IPS DF 6.9 (cell line): ENCODE measurements at places on chromosomes 4 and X.

DNA sequence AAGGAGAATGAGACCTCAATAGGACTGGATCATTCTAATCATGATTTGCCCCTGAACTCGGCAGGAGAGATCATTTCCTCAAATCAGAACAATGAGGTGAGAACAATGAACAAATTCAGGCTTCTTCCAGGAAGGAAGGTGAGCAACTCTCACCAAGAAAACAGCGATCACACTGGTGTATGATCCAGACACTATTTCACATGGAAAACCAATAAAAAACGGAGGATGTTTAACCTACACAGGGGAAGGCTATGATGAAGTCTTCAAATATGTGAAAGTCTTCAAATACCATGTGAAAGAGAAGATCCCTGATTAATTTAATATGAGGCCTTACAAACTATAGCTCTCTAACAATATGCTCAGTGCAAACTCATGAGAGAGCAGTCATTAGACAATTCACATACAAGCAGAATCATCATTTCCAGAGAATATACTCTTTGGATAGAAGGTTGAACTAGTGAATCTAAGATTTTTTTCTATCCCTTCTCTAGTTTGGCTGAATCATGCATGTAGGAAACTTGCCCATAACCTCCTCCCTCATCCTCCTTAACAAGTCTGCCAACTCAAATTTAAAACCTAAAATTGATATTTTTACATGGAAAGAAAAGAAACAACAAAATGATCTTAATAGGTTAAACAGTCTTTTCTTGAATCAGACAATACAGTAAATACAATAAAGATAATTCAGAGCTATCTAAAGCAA, 122.5 kb downstream of the ADAMTS3 start:
- no peak overlapping the region for H3K4me3 ChIP-seq
- no peaks in the 10 kb centered on the region for H3K27me3 ChIP-seq
- no peaks in the 10 kb centered on the region for H3K4me1 ChIP-seq
- H3K27ac ChIP-seq, result no peak overlapping the region

DNA sequence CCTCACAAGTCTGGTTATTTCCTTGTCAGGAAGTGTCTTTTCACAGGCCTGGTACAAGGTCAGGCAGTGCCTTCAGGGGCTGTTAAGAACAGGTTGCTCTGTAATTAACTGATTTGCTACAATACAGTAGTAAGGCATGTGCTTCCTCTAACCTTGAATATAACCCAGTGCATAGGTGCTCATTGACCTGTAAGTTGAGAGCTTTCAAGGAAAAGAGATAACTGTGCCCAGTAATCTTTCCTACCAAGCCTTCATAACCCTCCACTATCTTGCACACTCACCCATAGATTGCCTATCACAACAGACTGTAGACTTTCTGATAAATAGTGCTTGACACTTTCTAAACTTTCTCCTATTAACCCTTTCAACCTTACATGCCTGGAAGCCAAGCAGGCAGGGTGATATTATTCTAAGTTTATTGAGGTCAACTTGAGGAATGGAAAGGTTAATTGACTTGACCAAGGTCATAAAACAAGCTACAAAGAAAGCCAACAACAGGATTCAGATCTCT, 148.1 kb downstream of the PPARGC1A start:
- no peak overlapping the region for H3K4me3 ChIP-seq
- no peak for DNase-seq
- no peaks in the 10 kb centered on the region for H3K36me3 ChIP-seq
- H3K27me3 ChIP-seq, result no peaks in the 10 kb centered on the region

DNA sequence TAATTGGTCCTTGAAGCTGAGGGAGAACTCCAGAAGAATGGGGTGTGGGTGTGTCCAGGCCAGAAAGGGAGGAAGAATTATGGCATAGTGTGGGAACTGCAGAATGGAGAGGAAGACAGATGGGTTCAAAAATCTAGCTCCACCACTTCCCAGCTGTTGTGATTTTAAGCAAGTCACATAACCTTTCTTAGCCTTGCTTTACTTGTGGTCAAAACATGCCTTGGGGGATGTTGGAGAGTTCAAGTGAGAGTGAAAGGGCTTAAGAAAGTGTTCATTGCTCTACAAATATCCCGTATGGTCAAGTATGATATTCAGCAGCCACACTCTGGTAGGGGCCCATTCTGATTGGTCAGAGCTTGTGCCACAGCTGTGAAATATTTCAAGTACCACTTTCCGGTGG, 15.0 kb upstream of the STARD8 start:
- H3K27me3 ChIP-seq, result no peaks in the 10 kb centered on the region
- no peaks in the 10 kb centered on the region for H3K4me1 ChIP-seq
- no peaks in the 10 kb centered on the region for H3K36me3 ChIP-seq
- H3K27ac ChIP-seq, result no peak overlapping the region

GRCh38 chr4:142826503-142827241, 19.4 kb downstream of the INPP4B start:
- H3K36me3 ChIP-seq, result no peaks in the 10 kb centered on the region
- H3K4me1 ChIP-seq, result no peaks in the 10 kb centered on the region
- H3K27ac ChIP-seq, result no peak overlapping the region
- no peaks in the 10 kb centered on the region for H3K27me3 ChIP-seq

GRCh38 chr4:76374798-76375197, 46.1 kb downstream of the CCDC158 start:
- no peaks in the 10 kb centered on the region for H3K4me1 ChIP-seq
- no peaks in the 10 kb centered on the region for H3K27me3 ChIP-seq
- no peak overlapping the region for H3K27ac ChIP-seq
- no peak overlapping the region for H3K4me3 ChIP-seq

DNA sequence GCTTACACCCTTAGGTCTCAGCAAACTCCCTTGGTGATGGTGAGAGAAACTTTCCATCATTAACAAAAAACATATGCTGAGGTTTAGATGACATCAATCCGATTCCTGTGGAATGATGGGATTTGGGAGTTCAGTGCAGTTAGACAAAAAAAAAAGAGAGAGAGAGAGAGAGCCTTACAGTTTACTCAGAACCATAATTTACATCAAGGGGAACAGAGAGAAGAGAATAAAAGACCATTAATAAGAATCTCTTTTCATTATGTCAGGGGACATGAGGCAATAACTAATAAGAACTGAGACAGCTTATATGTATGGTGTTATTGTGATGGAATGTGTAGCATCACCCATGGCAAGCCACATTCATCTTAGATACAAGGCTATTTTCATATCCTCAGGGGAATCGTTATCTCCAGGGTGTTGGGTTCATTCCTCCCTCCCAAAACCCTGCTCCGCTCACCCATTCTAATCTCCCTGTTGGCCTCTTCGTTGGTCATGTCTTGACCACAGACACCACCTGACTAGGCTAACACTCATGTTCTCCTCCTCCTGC, 175.7 kb upstream of the MXRA5 start:
- H3K4me3 ChIP-seq, result no peak overlapping the region
- no peaks in the 10 kb centered on the region for H3K27me3 ChIP-seq
- H3K36me3 ChIP-seq, result no peaks in the 10 kb centered on the region
- DNase-seq, result no peak

- H3K27me3 ChIP-seq, result no peaks in the 10 kb centered on the region
- no peak overlapping the region for H3K27ac ChIP-seq
- DNase-seq, result no peak
- H3K36me3 ChIP-seq, result peaks cover 3% of the 10 kb centered on the region; the same call in 1 of the 2 replicates
- H3K4me1 ChIP-seq, result 0 out of 2 replicates have a peak, but pooled peaks cover 2% of the 10 kb centered on the region
Measured at GRCh38 chr4:110183058-110183457, 15.4 kb downstream of the ELOVL6 start.

- no peaks in the 10 kb centered on the region for H3K27me3 ChIP-seq
- no peak for DNase-seq
- no peaks in the 10 kb centered on the region for H3K36me3 ChIP-seq
- H3K4me1 ChIP-seq, result no peaks in the 10 kb centered on the region
Measured at GRCh38 chrX:40445691-40446090, 135.1 kb upstream of the ATP6AP2 start.

DNA sequence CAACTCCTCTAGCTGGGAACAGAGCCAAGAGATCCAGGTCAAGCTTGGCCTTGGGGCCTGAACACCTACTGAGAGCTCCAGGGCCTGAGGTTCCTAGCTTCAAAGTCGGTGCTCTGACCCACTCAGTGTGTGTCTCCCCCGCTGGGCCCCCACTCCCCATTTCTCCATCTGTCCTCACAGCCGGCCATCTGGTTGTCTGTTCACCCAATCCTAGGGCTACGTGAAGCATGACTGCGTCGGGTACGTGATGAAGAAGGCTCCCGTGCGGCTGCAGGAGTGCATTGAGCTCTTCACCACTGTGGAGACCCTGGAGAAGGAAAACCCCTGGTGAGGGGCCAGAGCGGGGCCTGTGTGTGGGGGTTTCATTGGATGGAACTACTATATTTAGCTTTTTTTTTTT, 12.3 kb downstream of the USP11 start:
- no peaks in the 10 kb centered on the region for H3K4me1 ChIP-seq
- no peak overlapping the region for H3K4me3 ChIP-seq
- H3K27me3 ChIP-seq, result no peaks in the 10 kb centered on the region
- H3K27ac ChIP-seq, result no peak overlapping the region
